Bronchial smooth muscle cell (primary cell): ENCODE measurements at places on chromosomes 6 and 20. TPM values are rescaled to one million over a fixed set of nuclear protein-coding genes. Genes with fewer than 3 reads are reported as not detected.

The BCKDHB gene
- total RNA-seq: 6.2 and 13.2 TPM in 2 replicates

The DCDC2 gene
- total RNA-seq: not detected in 2 replicates

The CALHM4 gene
- total RNA-seq: not detected in 2 replicates

The IYD gene
- not detected in 2 replicates for total RNA-seq

The ZNF831 gene
- total RNA-seq: under 0.01 TPM in 1 of 2 replicates, not detected in the other

The GCNT2 gene
- 0.32 and 0.60 TPM in 2 replicates for total RNA-seq

The ADGRG6 gene
- under 0.01 and 0.32 TPM in 2 replicates for total RNA-seq

The MCCD1 gene
- not detected in 2 replicates for total RNA-seq

The NKAIN4 gene
- not detected in 2 replicates for total RNA-seq

The TOX2 gene
- total RNA-seq: 1.6 and 1.7 TPM in 2 replicates

The GUCA1A gene
- under 0.01 TPM in 1 of 2 replicates, not detected in the other for total RNA-seq

The TRIM10 gene
- total RNA-seq: under 0.01 TPM in 1 of 2 replicates, not detected in the other

The CCDC167 gene
- total RNA-seq: 10.3 and 11.3 TPM in 2 replicates
